KBM-7 (cell line): ENCODE measurements at places on chromosomes 1 and 21.

- DNase-seq: no peak
Observed at GRCh38 chr1:93651695-93652094, 29.9 kb downstream of the BCAR3 start.

- no peak for DNase-seq
Observed at GRCh38 chr21:44991538-44992483, 52.0 kb downstream of the SLX9 start.

DNA sequence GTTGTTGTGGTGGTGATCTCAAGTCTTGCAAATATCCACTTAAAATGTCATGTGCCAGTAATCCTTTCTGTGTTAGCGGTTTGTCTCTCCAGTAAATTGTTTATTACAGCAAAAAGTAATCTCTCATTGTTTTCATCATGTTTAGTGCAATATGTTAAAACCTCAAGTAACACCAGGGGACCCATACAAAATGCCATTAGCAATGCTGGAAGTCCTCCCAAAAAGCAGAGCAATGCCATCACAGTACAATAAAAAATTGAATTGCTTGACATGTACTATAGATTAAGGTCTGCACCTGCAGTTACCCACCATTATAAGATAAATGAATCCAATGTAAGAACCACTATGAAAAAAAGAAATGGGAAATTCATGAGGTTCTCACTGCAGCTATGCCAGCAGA lies 1606.5 kb downstream of the BRINP3 start:
- DNase-seq: no peak

DNA sequence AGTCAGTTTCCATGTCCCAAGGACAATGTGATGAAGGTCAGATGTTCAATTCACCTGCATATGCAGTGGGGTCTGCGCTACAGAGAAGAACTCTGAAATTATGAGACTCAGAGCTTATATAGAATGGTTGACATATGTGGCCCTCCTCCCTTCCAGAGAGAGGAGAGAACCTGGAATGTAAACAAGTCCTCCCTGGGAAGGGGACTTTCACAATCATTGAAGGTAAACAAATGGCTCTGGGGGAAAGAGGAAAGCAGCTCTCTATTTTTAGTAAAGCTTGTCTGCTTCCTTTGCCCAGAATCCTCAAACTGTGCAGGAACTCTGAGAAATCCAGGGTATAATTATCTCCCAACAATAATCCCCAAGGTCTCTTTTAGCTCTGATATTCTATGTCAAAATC lies 9.8 kb downstream of the OVGP1 start:
- DNase-seq: no peak

DNA sequence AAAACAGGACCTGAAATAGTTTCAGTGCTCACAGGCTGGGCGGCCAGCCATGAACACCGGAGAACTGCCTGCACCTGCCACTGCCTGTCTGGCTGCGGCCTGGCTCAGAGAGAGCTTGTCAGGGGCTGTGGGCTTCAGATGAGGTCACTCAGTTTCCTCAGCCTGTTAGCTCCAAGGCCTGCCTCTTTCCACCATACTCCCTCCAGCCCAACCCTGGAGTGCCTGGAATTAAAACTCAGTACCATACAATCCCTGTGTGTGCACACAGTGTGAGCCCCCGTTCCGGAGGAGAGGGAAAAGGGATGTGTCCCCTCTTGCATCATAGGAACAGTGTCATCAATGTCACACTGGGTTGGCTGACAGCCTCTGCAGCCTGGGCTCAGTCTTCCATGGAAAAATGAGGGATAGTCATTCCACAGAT lies 16.2 kb downstream of the CACNA1S start:
- no peak for DNase-seq

DNA sequence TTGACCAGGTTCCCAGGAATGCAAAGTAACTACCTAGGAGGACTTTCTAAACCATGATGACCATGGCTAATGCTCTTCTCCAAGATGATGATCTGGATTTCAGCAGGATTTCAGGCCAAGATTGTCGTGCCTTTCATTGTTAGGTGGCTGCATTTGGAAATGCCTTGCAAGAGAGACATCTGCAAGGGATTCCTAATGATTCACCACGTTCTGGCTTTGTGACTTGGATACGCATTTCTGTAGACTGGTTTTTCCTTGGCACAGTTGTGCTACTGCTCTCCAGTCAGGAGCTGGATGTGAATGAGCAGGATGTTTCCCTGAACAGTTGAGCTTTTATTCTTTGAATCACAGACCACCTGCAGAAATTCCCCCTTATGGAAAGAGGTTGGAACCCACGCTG lies 212.4 kb downstream of the BACH1 start:
- no peak for DNase-seq
